ENCODE measurements at places on chromosomes 13 and 19.

GRCh38 chr13:80037505-80037888 lies 303.4 kb downstream of the SPRY2 start:
- DNase-seq: peak; percentile 88

GRCh38 chr19:33300009-33300893 lies 2.1 kb downstream of the CEBPA start:
- peak; percentile 78 for DNase-seq

- DNase-seq: no peak
Observed at GRCh38 chr13:37139356-37139755, 33.9 kb upstream of the CSNK1A1L start.

- DNase-seq: no peak
Observed at GRCh38 chr19:41031916-41032315, 40.8 kb downstream of the CYP2B6 start.

DNA sequence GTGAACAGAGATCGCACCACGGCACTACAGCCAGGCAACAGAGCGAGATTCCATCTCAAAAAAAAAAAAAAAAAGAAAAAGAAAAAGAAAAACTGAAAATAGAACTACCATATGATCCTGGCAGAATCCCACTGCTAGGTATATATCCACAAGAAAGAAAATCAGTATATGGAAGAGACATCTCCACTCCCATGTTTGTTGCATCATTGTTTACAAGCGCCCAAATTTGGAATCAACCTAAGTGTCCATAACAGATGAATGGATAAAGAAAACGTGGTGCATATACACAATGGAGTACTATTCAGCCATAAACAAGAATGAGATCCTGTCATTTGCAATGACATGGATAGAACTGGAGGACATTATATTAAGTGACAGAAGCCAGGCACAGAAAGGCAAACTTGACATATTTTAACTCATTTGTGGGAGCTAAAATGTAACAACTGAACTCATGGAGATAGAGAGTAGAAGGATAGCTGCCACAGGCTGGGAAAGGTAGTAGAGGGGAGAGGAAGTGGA lies 26.1 kb downstream of the DYRK1B start:
- DNase-seq: no peak

DNA sequence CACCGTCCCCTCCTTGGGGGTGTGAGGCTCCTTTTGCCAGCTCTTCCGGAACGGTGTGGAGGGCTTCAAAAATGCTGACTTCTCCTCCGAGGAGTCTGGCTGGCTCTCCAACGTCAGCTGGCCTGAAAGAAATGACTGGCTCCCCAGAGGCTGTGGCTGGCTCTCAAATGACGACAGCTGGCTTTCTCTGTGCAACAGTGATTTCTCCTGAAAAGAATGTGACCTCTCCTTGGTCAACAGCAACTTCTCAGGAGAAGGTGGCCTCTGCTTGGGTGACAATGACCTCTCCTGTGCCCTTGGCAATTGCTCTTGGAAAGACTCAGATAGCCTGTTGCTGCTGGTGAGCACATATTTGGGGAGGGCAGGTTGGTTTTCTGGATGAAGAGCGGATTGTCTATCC lies 29.2 kb downstream of the ONECUT3 start:
- no peak for DNase-seq
